GM23338 (cell line): ENCODE measurements at places on chromosomes 3 and 15.
A peak's percentile ranks its signal among the peaks of the same experiment; 100 is the strongest.

DNA sequence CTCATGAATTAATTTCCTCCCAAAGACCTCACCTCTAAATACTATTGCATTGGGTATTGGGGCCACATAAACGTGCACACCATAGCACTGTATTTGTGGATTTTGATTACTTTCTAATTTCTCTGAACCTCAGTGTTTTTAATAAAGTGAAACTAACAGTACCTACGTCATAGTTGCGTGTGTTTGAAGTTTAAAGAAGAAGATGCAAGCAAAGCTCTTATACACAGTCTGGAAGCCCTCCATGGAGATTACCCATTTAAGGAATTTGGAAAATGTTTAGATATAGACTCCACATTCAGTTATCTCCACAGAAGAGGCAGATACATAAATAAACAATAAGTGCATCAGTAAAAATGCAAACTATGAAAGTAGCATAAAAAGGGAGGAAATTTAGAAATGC lies 581.1 kb upstream of the GBE1 start:
- H3K27me3 ChIP-seq = no peaks in the 10 kb centered on the region
- H3K4me3 ChIP-seq = no peak overlapping the region
- no peaks in the 10 kb centered on the region for H3K36me3 ChIP-seq
- H3K4me1 ChIP-seq = peaks cover 7% of the 10 kb centered on the region; the same call in 1 of the 2 replicates
- no peak overlapping the region for H3K27ac ChIP-seq

DNA sequence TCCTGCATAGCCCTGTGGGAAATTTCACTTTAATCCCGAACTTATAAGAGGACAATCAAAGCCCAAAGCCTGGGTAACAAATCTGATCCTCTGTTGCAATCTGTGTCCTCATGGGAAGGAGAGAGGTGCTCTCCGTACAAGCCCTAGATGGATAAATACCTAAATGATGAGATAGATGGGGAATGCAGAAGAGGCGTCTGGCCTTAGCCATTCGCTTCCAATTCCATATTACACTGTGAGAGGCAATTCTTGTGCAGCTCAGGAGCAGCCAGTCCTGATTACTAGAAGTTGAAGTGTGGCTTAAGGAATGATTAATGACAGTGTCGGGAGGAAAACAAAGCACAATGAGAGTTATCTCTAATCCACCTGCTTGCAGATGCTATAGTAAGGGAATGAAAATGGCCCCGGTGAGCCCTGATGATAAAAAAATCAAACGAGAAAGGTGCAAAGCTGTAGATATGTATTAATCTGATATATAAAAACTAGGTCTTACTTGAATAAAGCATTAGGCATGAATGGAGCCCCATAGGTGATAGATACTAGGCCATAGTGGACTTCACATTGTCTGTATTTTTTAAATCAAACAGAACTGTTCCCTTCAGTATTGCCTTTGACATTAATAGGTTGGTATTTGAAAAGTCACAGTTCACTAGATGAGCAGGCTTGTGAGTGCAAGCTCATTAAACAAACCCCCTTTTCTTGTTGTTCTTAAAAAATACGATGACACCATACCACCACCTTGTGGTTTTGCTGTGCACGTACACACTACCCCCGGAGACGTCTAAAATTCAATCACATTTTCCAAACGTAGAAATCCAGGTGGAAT lies 54.2 kb upstream of the TMCO5A start:
- H3K4me1 ChIP-seq = no peaks in the 10 kb centered on the region
- no peak overlapping the region for H3K27ac ChIP-seq
- H3K36me3 ChIP-seq = no peaks in the 10 kb centered on the region
- DNase-seq = peak; percentile 78
- no peak overlapping the region for H3K4me3 ChIP-seq

- no peaks in the 10 kb centered on the region for H3K36me3 ChIP-seq
- H3K4me1 ChIP-seq = peaks cover 32% of the 10 kb centered on the region
Measured at GRCh38 chr3:192408647-192409200, 318.6 kb downstream of the FGF12 start.

GRCh38 chr3:31620656-31621055 lies 87.9 kb downstream of the STT3B start:
- H3K27ac ChIP-seq = no peak overlapping the region
- H3K36me3 ChIP-seq = no peaks in the 10 kb centered on the region; the same call in 1 of the 2 replicates
- no peak overlapping the region for H3K4me3 ChIP-seq

- no peaks in the 10 kb centered on the region for H3K4me1 ChIP-seq
- DNase-seq = no peak
- no peak overlapping the region for H3K4me3 ChIP-seq
- H3K27me3 ChIP-seq = no peaks in the 10 kb centered on the region
- H3K36me3 ChIP-seq = no peaks in the 10 kb centered on the region
- H3K27ac ChIP-seq = no peak overlapping the region
Measured at GRCh38 chr15:87962428-87962827, 294.1 kb downstream of the NTRK3 start.

DNA sequence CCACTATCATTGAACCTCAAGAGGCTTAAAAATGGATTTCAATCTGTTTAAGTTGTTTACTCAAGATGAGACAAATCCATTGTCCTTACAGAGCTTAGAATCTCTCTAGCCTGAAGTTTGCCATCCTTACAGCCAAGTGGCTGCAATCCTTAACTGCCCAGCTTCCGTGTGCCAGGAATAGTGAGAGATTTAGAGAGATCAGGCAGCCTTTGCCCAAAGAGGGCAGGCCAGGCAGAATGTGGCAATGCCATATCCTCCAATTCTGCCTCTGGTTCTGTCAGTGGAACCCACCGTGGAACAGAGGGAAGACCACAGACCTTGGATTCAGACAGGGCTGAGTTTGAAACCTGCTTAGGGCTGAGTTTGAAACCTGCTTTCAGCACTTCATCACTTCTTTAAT lies 374.3 kb downstream of the VPS13C start:
- H3K4me1 ChIP-seq = peaks cover 7% of the 10 kb centered on the region; the same call in 1 of the 2 replicates
- H3K27me3 ChIP-seq = no peaks in the 10 kb centered on the region
- DNase-seq = no peak
- no peak overlapping the region for H3K27ac ChIP-seq
- no peaks in the 10 kb centered on the region for H3K36me3 ChIP-seq

- H3K27me3 ChIP-seq = peaks cover 16% of the 10 kb centered on the region
- H3K27ac ChIP-seq = no peak overlapping the region
- peak overlapping the region; percentile 81 for H3K4me3 ChIP-seq
- no peaks in the 10 kb centered on the region for H3K36me3 ChIP-seq
Measured at GRCh38 chr3:18422972-18423371, 2.2 kb downstream of the SATB1 start.

DNA sequence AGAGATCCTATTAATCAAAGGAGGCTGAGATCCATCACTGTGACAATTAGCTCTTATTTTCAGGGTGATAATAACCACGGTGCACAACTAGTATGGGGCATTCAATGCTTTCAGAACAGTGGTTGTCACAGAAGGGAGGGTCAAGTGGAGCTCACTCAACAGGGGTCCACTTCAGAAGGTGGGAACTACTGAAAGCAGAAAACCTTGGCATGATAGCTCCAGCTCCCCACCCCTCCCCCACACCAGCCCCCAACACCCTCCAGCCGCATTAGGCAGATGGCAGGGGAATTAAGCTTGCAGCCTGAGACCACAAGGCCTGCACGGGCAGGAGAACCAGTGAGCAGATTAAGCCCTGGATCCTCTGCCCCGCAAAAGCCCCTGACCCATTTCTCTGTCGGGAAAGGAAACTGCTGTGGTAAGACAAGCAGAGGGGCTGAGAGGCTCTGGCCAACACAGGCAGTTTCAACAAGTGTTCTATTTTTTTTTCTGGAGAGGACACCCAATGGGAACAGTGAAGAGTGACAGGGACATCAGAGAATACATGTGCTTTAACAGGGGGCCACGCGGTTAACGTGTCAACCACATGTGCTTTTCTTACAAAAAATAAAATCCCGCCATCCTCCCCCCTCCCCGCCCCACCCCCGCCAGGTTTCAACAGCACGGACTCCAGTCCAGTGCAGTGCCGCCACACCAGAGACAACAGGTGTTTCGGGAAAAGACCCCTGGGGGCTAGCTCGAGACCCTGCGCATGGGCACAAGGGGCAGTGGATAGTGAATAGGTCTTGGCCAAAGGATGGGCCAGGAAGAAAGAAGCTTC lies 997 bp downstream of the FYCO1 start:
- no peaks in the 10 kb centered on the region for H3K36me3 ChIP-seq
- peaks cover 7% of the 10 kb centered on the region; the same call in 1 of the 2 replicates for H3K27me3 ChIP-seq
- peak overlapping the region; percentile 97 for H3K4me3 ChIP-seq
- peak; percentile 30 for DNase-seq
- H3K27ac ChIP-seq = no peak overlapping the region
- H3K4me1 ChIP-seq = peaks cover 23% of the 10 kb centered on the region

DNA sequence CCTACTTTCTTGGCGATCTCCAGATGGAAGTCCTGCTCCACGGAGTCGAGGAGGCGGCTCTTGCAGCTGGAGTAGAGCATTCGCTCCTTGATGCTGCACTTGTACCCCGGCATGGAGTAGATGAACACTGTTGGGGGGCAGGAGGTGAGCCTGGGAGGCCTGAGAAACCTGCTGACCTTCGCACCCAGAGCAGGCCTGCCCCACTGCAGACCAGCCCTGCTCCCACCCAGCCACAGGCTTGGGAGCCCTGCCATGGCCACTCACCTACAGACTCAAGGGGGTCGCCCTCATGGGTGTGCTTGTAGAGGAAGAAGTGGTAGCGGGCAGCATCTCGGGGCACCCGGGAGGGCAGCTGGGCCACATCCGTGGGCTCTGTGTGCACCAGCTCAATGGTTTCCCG lies 4.2 kb upstream of the TLR9 start:
- no peak overlapping the region for H3K27ac ChIP-seq
- H3K27me3 ChIP-seq = no peaks in the 10 kb centered on the region
- no peaks in the 10 kb centered on the region for H3K4me1 ChIP-seq
